ENCODE measurements at places on chromosomes 1 and 21.

DNA sequence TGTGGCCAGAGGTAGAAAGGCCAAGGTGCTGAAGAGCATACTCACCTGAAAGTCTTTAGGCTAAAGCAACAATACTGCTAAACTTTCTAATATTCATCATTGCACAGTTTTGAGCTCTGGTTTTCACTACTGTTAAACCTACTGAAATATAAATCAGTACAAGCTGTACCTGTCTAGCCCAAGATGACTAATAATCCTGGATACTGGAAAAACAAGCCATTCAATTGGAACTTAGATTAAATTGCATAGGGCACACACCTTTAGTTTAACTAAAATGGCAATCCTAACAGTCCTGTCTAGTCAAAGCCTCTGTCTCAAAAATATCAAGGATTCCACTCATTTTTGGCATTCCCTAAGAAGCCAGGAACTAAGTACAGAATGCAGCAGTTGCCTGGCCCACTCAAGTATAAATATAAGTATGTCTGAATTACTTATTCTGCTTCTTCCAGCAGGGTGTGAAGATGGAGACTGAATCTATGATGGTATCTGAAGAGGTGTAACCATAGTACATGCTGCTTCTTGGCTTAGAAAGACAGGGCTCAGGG, 3.1 kb downstream of the CHML start:
- no peak for DNase-seq

GRCh38 chr21:43676391-43676790, 17.0 kb downstream of the RRP1B start:
- DNase-seq = no peak

- no peak for DNase-seq
Observed at GRCh38 chr1:62346886-62347285, 27.7 kb upstream of the KANK4 start.

- DNase-seq = no peak
Observed at GRCh38 chr1:185369786-185370185, 52.7 kb upstream of the IVNS1ABP start.

DNA sequence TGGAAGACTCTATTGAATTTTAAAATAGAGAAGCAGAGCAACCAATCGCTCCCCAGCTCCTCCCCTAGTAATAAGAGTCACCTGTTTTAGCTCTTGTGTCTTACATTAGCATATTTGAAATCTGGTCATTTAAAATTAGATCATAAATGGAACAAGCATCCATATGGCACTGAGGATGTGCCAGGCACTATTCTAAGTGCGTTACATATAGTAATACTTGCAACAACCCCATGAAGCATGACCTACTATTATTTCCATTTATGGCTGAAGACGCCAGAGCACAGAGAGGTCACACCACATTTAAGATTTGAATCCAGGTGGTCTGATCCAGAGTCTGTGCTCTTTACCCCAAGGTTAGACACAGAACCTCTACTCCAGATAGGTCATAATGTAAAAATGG, 82.0 kb upstream of the HIVEP3 start:
- no peak for DNase-seq

DNA sequence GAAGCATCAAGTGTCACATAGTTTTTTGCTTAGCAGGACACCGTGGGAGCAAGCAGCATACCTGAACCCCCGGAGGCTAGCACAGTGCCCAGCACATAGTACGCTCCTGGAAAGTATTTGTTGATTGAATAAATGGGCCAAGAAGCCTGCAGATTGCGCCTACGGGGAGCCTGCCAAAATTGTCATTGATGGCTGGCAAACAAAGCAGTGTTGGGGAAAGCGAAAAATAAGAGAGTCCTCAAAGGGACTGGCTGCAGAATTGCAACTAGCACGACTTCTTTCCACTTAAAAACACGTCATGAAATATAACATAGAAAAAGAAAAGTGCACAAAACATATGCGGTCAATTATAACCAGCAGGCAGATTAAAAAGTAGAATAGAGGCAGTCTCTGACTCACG, 125.2 kb upstream of the GALNT2 start:
- DNase-seq = no peak

DNA sequence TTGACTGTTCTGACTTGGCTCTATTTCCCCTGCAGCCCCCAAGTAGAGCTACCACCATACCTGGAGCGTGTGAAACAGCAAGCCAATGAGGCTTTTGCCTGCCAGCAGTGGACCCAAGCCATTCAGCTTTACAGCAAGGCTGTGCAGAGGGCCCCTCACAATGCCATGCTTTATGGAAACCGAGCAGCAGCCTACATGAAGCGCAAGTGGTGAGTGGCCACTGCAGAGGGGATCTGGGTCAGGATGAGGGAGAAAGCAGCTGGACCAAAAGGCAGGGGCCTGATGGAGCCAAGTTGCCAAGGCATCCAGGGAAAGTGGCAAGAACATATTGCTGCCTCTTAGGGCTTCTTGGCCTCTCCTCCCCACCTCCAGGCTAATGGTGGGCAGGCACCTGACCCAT, 24.1 kb upstream of the TMEM222 start:
- no peak for DNase-seq

GRCh38 chr1:99565606-99566289, 80.2 kb upstream of the PALMD start:
- DNase-seq = no peak

DNA sequence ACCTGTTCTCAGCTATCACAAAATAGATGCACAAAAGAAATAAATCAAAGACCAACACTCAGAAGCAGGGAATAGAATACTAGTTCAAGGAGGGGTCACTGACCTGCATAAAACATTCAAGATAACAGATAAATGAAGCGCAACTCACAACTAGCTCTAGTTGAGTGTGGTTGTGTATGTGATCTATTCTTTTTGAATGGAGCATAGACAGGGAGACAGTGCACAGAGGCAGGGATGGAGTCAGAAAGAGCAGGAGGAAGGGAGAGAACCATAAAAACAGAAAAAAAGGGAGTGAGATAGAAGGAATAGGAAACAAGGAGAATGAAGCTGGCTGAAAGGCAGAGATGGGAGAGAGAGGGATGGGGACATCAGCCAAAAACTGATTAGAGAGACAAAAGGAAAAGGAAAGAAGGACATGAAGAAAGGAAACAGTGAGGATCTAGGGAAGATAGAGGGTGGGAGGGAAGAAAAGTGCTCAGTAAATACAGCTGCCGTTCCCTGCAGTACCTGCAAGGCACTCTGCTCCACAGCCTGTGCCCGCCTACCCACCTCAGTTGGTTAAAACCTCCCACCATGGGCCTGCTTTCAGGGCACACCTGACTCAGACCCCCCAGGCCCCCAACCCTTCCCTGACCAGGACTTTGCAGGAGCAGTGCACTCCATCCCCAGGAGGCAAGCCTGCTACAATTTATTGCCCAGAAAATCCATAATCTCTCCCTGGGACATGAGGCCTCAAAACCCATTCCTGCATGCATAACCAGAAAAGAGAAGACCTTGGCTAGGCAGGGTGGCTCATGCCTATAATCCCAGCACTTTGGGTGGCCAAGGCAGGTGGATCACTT, 385.2 kb upstream of the POU3F1 start:
- DNase-seq = no peak

DNA sequence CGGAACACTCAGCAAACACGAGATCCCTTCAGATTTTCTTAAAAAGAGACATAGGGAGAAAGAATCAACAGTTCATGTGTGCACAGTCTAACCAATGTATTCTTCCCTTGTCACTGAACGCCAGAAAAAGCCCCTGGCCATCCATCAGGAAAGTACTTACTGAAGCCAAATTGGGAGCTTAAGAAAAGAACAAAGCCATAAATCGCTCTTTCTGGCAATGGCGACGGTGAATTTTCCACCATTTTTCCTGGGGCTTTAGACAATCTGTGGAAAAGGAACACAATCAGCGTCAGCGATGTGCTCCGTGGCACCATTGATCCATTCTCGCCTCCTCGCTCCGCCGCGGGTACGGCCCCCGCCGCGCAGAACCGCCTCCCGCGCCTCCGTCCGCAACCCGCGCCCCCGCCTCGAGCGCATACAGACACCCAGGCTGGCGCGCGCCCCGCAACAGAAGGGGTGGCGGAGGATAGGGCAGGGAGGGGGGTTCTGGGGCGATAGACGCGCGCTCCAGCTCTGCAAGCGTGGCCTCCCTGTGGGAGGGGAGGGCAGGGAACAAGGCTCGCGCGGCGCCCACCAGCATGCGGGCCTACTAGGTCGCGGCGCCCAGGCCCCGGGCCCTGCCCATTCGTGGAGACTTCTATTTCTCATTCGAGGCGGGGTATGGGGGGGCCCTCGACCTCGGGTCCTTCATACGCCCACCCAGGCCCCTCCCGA, 440 bp downstream of the PIGP start:
- peak; percentile 60 for DNase-seq

- no peak for DNase-seq
Observed at GRCh38 chr1:23931491-23931880, 18.3 kb upstream of the CNR2 start.

GRCh38 chr1:209899948-209900347, 38.1 kb upstream of the SYT14 start:
- no peak for DNase-seq

DNA sequence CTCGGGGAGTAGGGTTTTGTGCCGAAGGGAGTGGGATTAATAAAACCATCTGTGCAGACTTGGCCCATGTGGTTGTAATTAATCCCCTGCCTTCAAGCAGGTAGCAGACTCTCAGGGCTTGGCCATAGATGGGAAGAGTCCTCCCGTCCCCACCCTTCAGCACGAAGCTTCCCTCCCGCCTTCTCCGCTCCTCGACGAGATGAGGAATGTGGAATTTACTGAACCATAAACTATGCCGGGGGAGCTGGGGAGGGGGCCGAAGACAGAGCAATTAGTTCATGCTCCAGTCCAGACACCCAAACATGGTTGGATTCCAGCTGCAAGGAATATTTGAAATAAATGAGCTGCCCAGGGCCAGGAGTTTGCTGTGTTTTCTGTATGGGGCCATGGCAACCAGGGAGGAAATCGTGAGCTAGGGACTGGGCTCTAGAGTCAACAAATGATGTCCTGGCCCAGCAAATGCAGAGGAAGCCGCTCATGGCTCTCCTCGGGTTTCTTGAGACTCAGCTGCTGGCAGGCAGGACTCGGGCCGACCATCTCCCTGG, 78.8 kb downstream of the SPSB1 start:
- peak; percentile 86 for DNase-seq

All from NCI-H510A treated with DMSO at 0.1 percent for 48 hours (cell line).